ENCODE measurements at places on chromosomes 1 and 21. TPM values are rescaled to one million over a fixed set of nuclear protein-coding genes. Genes with fewer than 3 reads are reported as not detected.

Gene CRYZL1
- total RNA-seq = 65.2 TPM

Gene MAP10
- total RNA-seq = 1.8 TPM

GRCh38 chr1:160643138-160643537 is 3.7 kb downstream of the SLAMF1 start:
- no peak for DNase-seq

DNA sequence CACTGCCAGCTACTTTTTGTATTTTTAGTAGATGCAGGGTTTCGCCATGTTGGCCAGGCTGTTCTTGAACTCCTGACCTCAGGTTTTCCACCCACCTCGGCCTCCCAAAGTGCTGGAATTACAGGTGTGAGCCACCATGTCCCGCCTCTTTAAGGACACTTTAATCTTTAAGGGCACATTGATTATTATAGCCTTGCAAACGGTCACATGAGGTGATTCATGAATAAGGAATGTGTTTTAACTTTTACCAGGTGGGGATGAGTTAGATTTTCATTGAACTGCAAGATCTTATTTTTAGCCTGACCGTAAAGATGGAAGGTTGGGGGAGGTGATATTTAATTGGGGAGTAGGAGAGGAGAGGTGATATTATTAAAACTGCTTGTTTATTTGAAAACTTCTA is 61.9 kb downstream of the TBCE start:
- no peak for DNase-seq

Gene ARMH1
- 1.5 TPM for total RNA-seq

Gene CYP4X1
- total RNA-seq = 16.3 TPM

Gene NAXE
- 46.0 TPM for total RNA-seq

DNA sequence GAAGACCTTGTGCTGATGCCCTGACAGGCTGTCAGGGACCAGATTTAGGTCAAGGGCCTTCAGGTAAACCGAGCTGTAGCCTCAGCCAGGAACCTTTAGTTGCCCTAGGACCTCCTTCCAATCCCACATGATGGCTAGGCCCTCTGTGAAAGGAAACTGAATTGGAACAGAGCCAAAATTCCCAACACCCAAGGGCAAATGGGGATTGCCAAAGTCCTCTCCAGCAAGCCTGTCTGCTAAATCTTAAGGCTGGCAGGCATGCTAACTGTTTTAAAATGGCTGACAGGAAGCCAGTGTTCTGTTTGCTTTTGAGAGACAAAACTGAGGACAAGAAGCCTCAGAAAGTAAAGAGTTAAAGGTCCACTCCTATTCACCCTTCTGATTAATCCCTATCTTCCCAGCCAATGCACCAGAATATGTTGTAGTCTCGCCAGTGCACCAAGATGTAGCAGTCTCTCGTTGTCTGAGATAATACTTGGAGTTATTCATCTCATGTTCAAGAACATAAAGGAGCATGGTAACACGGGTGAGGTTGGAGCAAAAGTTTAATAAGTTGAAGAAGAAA is 35.1 kb downstream of the MSTO1 start:
- no peak for DNase-seq

Gene CHIA
- total RNA-seq = not detected

Gene WNT3A
- total RNA-seq = not detected

Gene ZNF670
- 2.9 TPM for total RNA-seq

Gene CCDC181
- total RNA-seq = 0.97 TPM

Gene PTPN22
- 4.7 TPM for total RNA-seq
